ENCODE measurements at places on chromosomes 3 and 15.

- DNase-seq: no peak
Measured at GRCh38 chr3:197302696-197303341, 4.4 kb upstream of the DLG1 start.

- no peak for DNase-seq
Measured at GRCh38 chr3:14803101-14803980, 15.4 kb upstream of the FGD5 start.

DNA sequence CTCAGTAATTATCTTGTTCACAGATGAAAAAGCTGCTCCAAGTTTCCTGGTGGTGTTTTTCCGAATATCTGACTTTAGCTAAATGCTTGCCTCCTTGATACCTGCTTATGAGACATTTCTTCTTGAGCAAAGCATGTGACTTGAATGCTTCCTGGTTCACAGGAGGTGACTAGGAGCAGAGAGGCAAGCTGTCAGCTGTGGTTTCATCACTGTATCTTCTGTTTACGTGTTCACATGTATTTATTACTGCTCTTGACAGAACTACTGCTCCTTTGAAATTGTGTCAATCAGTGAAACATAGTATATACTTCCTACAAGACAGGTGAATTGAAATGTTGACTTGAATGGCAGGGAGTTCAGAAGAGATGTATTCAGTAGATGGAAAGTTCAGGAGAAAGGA lies 8.9 kb upstream of the SPPL2A start:
- no peak for DNase-seq

- DNase-seq: no peak
Measured at GRCh38 chr15:25062551-25063430, 108.0 kb downstream of the SNRPN start.

GRCh38 chr15:101614001-101614585 lies 38.1 kb downstream of the TM2D3 start:
- DNase-seq: no peak

GRCh38 chr3:103403191-103403590 lies 968.4 kb downstream of the ZPLD1 start:
- no peak for DNase-seq

DNA sequence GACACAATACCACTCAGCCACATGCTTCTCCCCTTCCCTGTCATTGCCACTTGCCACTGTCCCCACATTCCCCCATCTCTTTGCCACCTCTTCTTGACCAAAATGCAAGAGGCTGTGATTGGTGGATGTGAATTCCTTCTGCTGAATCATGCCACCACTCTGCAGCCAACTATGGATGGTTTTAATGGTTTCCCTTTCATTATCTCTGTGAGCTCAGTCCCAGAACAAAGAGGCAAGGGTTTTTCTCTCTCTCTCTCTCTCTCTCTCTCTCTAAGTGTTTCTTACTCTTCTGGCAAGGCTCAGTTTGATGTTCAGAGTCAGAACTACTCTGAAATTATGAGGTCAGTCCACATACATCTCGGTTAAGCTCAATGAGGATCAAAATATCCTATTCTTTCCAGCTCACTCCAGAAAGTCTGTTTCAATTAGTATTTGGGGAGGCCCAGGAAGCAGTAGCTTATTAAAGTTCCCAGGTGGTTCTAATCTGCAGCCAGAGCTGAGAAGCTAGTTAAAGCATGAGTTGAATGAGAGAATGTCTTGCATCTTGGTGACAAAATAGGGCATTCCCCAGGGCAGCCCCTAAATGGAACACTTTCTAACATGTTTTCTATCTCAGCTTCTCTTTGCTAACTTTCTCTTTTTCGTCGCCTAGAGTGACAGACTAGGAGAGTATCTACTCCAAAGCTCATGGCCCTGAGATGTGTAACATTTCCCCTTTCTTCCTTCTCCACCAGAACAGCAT lies 8.5 kb upstream of the ILDR1 start:
- DNase-seq: no peak

DNA sequence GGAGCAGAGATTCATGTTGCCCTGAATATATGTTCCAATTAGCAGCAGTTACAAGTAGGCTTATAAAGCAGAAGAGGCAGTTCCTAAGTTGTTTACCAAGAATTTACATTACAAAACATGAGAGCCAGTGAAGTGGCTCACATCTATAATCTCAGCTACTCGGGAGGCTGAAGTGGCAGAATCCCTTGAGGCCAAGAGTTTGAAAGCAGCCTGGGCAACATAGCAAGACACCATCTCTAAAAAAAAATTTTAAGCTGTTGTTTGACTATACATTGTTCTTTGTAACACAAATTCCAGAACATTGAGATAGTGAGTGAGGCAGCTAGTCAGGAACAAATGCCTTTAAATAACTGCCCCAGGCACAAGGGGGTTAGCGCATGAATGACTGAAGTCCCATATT lies 10.3 kb upstream of the ZMAT3 start:
- DNase-seq: no peak

Data from NCI-H2081 treated with DMSO at 0.1 percent for 48 hours (cell line).